Fibroblast of the aortic adventitia (primary cell): ENCODE measurements at places on chromosomes 13 and 19. TPM values are rescaled to one million over a fixed set of nuclear protein-coding genes. Genes with fewer than 3 reads are reported as not detected.

The COL5A3 gene
- 4.1 and 5.2 TPM in 2 replicates for total RNA-seq

The RGL3 gene
- 0.41 and 2.3 TPM in 2 replicates for total RNA-seq

The LRRC8E gene
- 2.1 and 5.2 TPM in 2 replicates for total RNA-seq

The RINL gene
- 0.81 and 1.3 TPM in 2 replicates for total RNA-seq

The QPCTL gene
- 3.3 and 8.0 TPM in 2 replicates for total RNA-seq

The ARL11 gene
- not detected in 2 replicates for total RNA-seq

The TYK2 gene
- 25.7 and 51.5 TPM in 2 replicates for total RNA-seq

The F10 gene
- total RNA-seq, result 2.7 and 12.6 TPM in 2 replicates

- no peak for DNase-seq
Observed at GRCh38 chr19:43634506-43634871, 5.2 kb downstream of the CADM4 start.

- DNase-seq, result no peak
Observed at GRCh38 chr13:36219883-36220282, 5.5 kb upstream of the SOHLH2 start.

DNA sequence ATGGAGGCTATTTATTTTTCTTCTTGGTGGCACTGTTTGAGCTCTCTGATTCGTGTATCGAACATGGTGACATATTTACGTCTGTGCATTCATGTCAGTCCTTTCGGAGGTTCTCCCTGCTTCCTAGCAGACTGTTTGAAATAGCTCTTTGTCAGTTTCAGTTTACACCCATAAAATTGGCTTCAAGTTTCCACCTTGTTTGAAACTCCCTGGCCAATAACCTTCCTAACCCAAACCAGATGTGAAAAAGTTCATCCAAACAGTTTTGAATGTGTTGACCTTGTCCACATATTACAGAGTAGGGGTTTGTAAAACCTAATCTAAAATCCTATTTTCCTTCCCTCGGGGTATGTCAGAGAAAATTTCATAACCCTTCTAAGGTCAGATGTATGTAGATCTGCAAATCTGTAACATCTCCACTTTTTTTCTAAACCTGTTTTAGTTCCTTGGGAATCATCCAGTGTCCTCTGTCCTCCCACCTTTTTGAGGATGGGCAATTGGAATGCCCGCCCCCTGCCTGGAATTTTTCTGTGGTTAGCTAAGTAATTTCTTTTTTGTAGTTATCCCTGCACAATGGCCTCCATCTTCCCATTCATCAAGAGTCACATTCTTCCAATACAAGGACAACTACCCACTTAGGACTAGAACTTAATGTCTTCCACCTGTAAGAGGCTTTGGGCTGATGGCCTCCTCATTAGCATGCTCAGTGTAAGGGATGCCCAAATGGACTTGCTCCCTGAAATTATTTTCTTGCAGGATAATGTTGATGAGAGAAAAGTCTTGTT is 499.8 kb downstream of the GPC6 start:
- peak; percentile 70 for DNase-seq

GRCh38 chr13:95585867-95586266 is 33.3 kb downstream of the CLDN10 start:
- DNase-seq, result no peak

DNA sequence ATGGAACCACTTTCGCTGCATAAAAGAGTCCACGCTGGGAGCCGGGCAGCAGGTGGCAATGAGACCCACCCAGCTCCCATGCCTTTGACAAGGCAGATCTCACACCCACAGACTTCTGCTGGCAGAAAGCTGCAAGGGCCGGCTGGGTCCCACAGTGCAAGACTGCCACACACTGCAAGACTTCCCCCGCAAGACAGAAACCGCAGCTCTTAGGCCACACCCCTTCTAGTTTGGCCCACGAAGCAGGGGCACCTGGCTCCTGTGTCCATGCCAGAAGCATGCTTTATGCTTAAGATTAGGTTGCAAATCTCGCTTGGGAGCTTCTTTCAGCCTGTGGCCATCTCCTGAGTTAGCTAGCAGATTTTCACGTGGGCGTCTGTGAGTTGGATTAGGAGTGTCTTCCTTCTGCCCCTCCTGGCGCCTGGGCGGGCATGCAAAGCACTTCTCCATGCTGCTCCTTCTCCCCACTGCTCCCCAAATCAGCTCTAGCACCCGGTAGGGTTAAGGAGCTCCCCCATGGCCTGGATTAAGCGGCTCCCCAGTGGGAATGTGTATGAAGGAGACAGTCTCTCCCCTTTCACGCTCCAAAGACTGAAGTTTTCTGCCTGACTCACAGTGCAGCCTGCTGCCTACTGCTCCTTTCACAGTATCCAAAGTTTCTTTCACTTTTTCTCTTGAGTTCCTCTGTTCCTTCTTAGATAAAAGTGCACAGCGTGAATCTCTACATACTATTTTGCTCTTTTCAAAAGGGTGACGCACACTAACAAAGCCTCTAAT is 17.7 kb downstream of the GPC6 start:
- peak; percentile 73 for DNase-seq

DNA sequence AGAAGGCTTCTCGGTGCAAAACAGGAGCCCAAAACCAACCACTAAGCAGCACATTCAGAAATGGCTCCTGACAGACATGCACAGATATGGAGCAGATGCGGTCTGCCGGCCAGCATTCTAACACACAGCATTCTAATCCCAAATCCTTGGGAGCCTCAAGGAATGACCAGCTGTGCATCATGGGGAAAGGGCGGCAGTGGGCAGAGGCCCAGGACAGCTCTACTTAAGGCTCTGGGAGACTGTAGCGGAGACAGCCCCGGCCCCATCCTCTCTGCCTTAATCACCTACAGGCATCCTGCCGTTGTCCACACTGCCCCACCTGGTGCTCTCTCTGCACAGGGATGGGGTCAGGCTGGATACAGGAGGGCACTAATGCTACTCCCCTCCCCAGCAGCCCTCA is 1016.0 kb downstream of the UQCRFS1 start:
- DNase-seq, result no peak

DNA sequence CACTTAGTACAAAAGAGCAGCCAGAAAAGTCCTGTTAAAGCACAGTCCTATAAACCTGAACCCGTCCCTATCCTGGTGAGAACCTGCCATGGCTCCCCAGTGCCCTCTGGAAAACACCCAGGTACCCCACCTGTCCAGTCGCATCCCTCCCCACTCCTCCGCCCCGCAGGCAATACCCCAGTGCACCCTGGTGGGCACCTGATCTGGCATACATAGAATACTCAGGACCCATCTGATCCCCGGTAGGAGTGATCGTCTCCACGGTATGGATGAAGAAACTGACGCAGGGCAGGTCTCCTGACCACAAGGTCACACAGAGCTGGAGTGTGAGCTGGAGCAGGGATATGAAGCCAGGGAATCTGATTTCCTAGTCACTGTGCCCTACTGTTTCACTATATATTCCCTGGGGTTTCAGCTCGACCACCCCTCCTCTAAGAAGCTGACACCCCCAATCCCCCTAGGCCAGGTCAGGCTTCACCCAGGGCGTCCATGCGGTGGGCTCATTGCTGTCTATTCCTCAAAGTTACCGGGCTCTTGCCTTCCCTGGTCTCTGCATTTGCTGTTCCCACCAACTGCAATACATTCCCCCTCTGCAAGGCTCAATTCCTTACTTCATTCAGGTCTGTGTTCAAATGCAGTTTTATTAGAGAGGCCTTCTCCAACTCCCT is 12.6 kb downstream of the FBXO46 start:
- DNase-seq, result no peak

GRCh38 chr13:72851678-72852014 is 69.7 kb downstream of the PIBF1 start:
- DNase-seq, result no peak

DNA sequence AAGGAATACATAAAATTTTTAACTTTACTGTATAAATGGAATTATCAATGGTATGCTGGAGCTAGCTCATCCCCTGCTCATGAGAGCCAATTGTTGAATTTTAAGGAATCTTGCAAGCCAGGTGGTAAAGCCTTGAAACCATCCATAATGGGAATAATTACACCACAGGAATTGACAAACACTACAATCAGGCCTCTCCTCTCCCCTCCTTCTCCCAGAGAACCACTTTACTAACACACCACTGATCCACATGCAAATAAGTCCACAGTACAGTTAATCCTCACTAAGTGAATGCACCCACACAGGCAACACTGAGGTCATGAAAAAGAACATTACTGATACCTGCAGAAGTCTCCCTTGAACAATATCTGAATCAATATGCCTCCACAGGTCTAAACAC is 140.5 kb downstream of the KLF12 start:
- no peak for DNase-seq

DNA sequence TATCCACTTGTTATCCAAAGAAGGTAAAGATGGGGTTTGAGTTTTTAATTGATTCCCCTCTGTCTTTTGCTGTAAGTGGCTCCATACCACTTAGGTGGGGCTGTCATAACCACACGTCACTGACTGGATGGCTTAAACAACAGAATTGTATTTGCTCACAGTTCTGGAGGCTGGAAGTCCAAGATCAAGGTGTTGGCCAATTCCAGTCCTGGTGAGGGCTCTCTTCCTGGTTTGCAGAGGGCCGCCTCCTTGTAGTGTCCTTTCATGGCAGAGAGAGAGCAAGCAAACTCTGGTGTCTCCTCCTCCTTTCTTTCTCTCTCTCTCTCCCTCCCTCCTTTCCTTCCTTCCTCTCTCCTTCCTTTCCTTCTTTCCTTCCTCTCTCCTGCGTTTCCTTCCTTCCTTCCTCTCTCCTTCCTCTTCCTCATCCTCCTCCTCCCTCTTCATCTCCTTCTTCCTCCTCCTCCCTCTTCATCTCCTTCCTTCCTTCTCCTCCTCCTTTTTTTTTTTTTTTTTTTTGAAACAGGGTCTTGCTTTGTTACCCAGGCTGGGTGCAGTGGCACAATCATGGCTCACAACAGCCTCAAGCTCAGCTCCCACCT is 140.6 kb upstream of the RNF113B start:
- no peak for DNase-seq

DNA sequence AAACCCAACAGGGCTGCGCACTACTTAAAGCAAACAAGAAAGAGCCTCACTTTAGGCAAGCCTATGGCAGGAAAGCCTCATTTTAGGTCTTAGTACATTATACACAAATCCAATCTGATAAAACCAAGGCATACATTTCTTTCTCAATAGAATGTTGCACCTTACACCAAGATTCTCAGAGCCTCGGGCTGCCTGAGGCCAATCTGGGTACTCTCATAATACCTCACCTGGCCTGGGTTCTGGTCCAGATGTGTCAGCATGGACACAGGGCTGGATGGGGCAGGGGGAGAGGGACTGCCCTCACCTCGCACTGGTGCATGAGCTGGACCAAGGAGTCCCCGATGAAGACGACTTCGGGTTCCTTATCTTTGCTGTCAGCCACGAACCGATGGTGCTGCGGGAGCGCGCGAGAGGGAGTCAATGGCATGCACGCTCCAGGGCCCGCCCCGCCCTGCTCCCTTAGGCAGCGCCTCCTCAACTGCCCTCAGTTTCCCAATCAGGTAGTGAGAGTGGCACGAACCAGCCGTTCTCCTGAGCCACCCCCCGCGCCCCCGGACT is at the start of gene PRR19:
Gene PRR19, plus strand, starts transcription at position 487 of the 558 bp plus-strand sequence. CDS start 7,453 bp downstream, outside the sequence.
- DNase-seq, result no peak

- peak; percentile 42 for DNase-seq
Observed at GRCh38 chr13:112443995-112444311, 67.8 kb downstream of the SPACA7 start.

DNA sequence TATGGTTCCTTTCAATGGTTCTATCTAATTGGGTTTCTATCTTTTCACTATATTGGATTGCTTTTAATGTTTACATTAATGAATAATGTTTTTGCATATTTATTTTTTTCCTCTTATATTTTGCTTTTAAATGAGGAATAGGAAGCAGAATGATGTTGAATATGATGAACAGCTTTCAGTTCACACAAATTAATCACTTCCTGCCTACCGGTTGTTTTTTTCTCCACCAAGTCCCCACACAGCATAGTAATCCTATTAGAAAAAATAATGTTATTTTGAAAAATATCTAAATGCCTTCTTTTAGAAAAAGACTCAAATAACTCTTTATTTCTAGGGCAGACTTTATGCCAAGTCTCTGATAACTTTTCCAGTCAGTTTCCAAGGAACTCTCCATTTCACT is 184.9 kb upstream of the MIR17HG start:
- DNase-seq, result no peak

DNA sequence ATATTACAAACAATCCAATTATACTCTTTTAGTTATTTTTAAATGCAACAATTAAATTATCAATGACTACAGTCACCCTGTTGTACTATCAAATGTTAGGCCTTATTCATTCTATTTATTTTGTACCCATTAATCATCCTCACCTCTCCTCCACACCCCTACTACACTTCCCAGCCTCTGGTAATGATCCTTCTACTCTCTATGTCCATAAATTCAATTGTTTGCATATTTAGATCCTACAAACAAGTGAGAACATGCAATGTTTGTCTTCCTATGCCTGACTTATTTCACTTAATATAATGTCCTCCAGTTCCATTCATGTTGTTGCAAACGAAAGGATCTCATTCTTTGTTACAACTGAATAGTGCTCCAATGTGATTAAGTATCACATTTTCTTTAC is 1414.6 kb downstream of the SLITRK1 start:
- no peak for DNase-seq

DNA sequence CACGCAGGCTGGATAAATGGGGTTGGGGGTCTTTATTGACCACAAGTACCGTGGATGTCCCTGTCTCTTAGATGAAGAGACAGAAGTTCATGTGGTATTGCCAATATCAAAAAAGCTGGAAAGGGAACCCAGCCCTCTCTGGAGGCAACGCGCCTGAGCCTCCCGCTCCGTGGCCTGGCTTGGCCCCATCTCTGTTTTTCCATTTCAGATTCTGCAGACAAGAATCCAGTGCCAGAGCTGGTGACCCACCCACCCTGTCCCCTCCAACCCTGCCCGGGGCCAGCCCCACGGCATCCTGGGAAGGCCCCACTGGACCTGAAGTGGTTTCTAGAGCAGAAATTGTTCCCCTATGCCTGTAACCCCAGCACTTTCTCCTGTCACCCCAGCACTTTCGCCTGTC is 57.7 kb downstream of the PTPRS start:
- DNase-seq, result no peak

- DNase-seq, result peak; percentile 93
Observed at GRCh38 chr19:15249972-15250639, 17.9 kb upstream of the EPHX3 start.

GRCh38 chr13:47303626-47304025 is 406.8 kb upstream of the HTR2A start:
- DNase-seq, result no peak

- peak; percentile 61 for DNase-seq
Observed at GRCh38 chr19:48290401-48290770, 20.5 kb downstream of the ZNF114 start.

DNA sequence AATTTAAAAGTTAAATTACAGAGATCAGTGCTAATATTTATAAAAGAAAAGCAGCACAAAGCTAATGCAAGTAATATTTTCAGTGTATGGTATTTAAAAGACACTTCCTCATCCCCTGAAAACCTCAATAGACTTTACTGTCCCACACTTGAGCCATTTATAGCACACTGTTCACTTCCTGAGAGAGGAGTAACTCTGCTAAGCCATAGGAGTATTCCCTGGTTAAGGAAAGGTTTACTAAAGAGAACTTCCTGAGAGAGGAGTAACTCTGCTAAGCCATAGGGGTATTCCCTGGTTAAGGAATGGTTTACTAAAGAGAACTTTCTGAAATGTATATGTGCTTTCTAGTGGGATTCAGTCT is 159.4 kb downstream of the NHLRC3 start:
- no peak for DNase-seq
